Stimulated activated CD8-positive, alpha-beta memory T cell treated with anti-CD3 and anti-CD28 coated beads, Interleukin-7, amount 100 ng/mL, for 24 hours (primary cell): ENCODE measurements at places on chromosomes 1 and 21.

DNA sequence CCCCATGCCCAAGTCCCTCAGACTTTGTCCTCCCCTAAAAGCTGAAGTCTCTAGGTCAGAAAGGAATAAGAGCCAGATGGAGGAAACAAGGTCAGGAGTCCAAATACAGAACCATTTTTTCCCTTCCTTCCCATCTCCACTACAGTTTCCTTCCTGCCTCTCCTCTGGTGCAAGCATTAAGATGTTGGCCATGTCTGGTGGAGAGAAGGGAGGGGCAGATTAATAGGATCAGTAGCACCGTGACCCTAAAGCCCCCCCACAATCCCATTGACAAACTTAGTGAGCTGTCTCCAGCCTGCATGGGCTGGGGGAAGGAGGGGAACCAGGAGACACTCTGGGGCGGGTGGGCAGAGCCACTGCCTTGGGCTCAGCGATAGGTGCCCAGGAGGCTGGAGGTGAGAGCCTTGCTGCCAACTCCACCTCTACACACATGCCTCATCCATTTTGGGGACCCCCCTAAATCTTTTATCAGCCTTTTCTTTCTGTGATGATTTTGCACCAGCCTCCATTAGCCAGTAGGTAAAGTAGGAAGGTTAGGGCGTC, 59.8 kb downstream of the RHBG start:
- no peak for DNase-seq

- no peak for DNase-seq
Observed at GRCh38 chr1:156682166-156682890, 5.1 kb upstream of the NES start.

DNA sequence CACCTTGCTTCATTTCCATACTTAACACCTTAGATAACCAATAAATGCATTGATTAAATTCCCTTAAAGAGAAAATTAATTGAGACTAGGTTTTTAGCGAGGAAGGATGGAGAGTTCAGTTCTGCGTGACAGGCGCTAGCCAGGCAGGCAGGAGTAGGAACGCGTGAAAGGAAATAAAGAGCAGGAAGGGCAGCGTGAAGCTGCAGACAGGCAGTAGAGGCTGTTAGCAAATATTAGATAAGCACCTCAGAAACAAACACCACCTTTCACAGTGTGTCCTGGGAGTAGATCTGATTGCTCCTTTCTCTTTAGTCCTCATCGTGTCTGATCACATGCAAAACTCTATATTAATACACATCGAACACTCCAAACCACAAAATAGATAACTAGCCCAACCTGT, 282.7 kb upstream of the ADGRL2 start:
- no peak for DNase-seq

- no peak for DNase-seq
Observed at GRCh38 chr1:118325550-118326225, 140.7 kb upstream of the SPAG17 start.

GRCh38 chr1:81391125-81391828, 409.5 kb upstream of the ADGRL2 start:
- DNase-seq = no peak

GRCh38 chr1:152760551-152761190, 2.8 kb downstream of the KPRP start:
- no peak for DNase-seq

GRCh38 chr1:229815076-229815475, 189.0 kb downstream of the URB2 start:
- no peak for DNase-seq

GRCh38 chr1:234975941-234976860, 152.4 kb downstream of the TOMM20 start:
- DNase-seq = no peak

DNA sequence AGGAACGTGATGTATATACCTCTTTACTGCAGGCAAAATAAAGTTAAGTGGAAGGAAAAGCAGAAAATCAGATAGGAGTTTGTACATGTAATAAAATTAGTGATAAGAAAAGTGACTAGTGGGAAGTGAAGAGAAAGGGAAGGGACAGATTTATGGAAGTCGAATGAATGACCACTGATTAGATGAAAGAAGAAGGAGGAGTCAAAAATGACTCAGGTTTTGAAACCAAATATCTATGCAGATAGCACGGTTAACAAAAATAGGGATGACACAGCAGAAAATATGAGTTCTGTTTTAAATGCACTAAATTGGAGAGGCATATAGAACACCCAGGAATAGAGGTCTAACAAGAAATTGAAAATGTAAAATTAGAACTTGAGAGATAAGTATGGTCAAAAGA, 128.0 kb downstream of the HMCN1 start:
- DNase-seq = no peak

GRCh38 chr1:100346387-100346786, 5.9 kb upstream of the CDC14A start:
- no peak for DNase-seq

DNA sequence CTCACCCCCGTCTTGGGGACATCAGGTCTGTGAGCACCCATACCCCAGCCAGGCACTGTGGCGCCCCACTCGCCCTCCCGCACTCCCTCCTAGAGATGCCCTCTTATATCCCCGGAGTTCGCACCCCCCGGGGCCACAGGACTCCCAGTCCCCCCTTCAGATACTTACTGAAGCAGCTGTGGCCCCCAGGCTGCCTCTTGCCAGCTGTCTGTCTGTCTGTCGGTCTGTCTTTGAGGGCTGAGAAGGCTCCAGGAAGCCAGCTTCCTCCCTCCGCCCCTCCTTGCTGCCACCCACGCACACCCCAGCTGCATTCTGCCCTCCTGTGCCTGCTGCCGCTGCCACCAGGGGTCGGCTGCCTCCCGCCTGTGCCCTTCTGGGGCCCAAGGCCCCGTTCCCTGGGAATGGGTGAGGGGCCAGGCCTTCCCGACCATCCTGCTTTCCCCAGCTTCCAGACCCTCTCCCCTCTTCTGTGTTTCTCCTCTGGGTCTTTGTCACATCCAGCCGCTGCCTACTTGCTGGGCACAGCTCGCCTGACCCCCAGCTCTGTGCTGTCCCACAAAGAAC, at the start of gene PTPN7:
Gene PTPN7 (minus strand): TSS at position 226 of the 564 bp plus-strand sequence. CDS start 1,200 bp downstream, outside the sequence.
- peak; percentile 76 for DNase-seq

- no peak for DNase-seq
Observed at GRCh38 chr1:59013276-59013927, 229.6 kb upstream of the JUN start.

GRCh38 chr1:167631936-167632614, 2.0 kb downstream of the RCSD1 start:
- DNase-seq = no peak

- no peak for DNase-seq
Observed at GRCh38 chr1:199688133-199688676, 339.3 kb upstream of the NR5A2 start.

GRCh38 chr1:33721301-33721815, 142.5 kb upstream of the HMGB4 start:
- no peak for DNase-seq

- DNase-seq = no peak
Observed at GRCh38 chr1:50060279-50060678, 36.5 kb upstream of the AGBL4 start.

DNA sequence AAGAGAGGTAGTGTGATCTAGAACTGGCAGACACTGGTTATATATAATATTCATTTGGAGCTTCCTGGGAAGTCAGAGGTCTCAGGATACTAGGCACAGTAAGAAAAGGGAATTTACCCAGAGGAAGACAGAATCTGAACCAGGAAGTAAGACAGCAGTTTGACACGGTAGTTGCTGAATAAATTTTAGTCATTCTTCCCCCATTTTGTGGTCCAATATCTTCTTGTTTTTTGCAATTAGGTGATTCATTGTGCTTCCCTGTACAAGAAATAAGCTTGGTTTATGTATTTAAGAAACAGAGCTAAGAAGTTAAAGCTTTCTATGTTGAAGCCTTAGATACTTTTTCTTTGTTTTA, 1.3 kb downstream of the TMEM167B start:
- DNase-seq = no peak

DNA sequence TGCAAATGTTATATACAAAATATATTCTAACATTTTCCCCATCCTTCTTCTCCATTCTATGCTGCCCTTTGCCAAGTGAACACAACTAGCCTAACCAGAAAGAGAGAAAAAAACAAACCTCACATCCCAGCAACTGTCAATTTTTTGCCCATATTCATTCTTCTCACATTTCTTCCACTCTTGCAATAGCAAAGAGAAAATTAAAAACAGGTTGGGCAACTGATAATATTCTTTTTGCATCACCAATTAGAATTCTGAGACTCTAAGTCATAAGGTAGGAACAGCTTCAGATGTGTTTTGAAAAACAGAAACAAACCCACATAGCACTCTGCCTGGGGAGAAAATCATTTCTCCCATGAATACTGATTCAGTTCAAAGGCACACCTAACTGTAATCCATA, 25.2 kb upstream of the EXO1 start:
- no peak for DNase-seq

DNA sequence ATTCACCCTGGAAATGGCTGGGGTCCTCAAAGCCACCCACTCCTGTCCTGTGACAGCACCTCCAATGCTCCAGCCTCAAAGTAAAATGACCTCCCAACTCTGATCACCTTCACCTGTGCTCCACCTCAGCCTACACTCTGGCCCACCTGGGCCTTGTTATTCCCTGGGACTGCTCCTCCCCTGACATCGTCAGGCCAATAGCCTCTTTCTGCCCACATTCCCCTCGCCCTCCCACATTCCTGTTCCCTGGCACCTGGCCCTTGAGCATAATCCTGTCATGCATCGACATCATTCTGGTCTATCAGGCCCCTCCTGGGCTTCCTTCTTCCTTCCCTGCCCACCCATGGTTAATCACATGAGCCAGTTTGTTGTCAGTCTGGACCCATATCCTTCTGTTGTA, 13.2 kb upstream of the BCAR3 start:
- no peak for DNase-seq

- DNase-seq = no peak
Observed at GRCh38 chr1:119008483-119009311, 20.6 kb upstream of the TBX15 start.

DNA sequence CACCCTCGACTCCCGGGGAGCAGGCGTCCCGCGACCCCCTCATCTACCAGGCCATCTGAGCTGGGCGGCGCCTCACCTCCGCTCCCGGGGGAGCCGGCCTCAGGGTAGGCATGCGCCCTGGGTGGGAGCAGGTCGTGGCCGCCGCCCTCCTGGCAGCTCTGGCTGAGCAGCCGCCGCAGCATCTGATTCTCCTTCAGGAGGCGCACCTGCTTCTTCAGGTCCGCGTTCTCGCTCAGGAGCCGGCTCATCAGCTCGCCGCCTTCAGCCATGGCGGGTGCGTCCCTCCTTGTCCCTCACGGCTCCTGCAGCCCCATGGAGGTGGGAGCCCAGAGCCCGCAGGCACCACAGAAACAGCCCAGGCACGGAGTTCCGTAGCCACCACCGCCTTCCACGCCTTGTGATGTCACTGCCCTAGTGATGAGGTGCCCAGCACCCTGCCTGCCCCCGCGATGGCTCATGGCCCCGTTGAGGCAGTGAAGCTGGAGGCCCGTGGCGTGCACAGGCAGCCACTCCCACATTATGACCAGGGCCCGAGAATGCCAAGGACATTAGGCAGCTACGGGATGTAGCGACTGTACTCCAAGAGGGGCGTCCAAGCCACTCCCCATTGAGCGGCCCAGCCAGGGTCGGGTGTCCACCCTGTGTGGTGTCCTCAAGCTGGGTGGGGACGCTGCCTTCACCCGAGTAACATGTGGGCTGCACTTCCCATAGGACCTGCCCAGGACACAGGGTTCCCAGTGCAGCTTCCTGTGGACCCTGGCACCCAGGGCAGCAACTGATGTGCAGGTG, 1.5 kb downstream of the SPATC1L start:
- no peak for DNase-seq

DNA sequence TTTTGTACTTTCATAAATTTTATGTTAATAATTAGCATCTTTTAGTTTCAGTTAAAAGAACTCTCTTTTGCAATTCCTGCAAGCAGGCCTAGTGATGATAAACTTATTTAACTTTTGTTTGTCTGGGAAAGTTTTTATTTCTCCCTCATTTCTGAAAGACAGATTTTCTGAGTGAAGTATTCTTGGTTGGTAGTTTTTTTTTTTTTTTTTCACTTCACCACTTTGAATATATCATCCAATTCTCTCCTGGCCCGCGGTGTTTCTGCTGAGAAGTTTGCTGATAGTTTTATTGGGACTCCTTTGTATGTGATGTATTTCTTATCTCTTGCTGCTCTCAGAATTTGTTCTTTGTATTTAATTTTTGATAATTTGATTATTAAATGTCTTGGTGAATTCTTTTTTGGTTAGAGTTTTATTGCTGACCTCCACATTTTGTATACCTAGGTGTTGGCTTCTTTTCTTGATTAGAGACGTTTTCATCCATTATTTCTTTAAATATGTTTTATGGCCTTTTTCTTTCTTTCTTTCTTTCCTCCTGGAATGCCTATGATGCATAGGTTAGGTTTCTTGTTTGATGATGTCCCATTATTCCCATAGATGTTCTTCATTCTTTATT, 45.9 kb downstream of the BRINP2 start:
- DNase-seq = no peak

- DNase-seq = no peak
Observed at GRCh38 chr1:173505391-173505790, 28.3 kb downstream of the PRDX6 start.

DNA sequence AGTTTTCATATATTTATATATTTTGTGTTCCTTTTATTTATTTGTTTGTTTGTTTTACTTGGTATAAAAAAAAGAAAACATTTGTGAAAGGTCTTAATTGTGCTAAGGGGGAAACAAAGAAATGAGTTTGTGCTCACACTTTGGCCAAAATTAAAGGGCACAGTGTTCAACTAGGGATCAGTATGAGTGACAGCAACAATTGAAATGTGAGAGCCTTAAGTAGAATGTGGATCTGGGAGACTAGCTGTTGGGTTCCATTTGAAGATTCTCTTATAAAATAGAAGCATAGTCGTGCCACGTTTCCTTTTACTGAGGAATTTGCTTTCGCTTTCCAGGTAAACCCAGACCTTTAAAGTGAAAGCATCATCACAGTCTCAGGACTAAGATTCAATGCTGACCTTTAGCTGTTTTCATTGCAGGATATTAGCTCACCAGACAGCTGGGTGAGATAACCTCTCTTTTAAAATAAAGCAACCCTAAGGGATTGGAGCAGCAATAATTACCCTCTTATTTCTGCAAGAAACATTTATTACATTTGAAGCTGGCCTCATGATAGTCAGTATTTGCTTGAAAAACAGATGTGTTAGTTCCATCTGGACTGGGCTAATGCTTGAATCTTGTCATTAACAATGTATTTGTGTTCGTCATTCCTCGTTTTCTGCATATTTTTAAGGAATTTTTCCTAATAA, 37.1 kb upstream of the CD55 start:
- no peak for DNase-seq

- no peak for DNase-seq
Observed at GRCh38 chr21:16522548-16522947, 792.8 kb downstream of the USP25 start.

DNA sequence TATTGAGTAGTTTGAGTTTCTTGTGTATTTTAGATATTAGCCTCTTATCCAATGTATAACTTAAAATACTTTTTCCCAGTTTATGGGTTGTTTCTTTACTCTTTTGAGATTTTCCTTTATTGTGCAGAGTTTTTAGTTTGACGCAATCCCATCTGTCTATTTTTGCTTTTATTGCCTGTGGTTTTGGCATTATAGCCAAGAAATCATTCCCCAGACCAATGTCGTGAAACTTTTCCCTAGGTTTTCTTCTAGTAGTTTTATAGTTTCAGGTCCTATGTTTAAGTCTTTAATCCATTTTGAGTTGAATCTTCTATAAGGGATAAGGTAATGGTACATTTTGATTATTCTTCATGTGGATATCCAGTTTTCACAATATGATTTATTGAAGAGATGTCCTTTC, 87.6 kb downstream of the LEPR start:
- DNase-seq = no peak

- no peak for DNase-seq
Observed at GRCh38 chr1:53147174-53147573, 4.7 kb upstream of the SLC1A7 start.

GRCh38 chr21:42491328-42491727, 4.7 kb downstream of the RSPH1 start:
- DNase-seq = no peak
